ENCODE measurements at places on chromosomes 13 and 19.

DNA sequence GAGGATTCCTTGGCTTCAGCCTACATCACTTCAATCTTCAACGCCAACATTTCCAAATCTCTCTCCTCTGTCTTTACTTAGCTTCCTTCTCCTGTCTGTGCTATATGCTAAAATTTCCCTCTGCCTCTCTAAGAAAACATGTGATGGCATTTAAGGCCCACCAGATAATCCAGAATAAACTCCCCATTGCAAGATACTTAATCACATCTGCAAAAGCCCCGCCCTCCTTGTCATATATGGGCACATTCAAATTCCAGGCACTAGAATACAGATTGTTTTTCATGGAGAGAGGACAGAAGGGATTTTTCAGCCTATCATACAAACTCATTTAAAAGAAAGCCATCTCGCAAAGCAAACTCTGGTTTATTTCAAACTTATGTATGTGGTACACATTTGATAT, 16.2 kb downstream of the ARGLU1 start:
- DNase-seq: no peak

DNA sequence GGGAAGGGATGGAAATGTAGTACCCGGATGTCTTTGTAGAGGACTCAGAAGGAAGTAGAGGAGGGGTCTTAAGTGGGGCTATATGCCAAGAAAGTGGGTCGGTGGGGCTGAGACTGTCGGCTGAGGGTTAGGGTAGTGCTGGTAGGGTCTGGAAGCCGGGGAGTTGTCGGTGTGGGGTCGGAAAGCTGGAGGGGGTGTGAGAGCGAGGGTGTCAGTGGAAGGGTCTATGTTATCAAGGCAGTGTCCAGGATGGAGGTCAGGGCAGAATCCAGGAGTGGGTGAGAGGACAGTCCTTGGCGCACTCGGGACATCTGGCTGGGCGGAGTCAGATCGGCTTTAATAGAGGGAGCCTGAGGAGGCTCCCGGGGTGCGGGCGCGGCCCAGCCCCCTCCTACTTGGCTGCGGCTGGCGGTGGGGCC, 1.7 kb downstream of the HSPB6 start:
- no peak for DNase-seq

GRCh38 chr19:38264486-38265212, at the start of gene SPINT2:
Gene SPINT2 (plus strand): TSS chr19:38264573. CDS start chr19:38264893, 320 bp downstream.
- no peak for DNase-seq

DNA sequence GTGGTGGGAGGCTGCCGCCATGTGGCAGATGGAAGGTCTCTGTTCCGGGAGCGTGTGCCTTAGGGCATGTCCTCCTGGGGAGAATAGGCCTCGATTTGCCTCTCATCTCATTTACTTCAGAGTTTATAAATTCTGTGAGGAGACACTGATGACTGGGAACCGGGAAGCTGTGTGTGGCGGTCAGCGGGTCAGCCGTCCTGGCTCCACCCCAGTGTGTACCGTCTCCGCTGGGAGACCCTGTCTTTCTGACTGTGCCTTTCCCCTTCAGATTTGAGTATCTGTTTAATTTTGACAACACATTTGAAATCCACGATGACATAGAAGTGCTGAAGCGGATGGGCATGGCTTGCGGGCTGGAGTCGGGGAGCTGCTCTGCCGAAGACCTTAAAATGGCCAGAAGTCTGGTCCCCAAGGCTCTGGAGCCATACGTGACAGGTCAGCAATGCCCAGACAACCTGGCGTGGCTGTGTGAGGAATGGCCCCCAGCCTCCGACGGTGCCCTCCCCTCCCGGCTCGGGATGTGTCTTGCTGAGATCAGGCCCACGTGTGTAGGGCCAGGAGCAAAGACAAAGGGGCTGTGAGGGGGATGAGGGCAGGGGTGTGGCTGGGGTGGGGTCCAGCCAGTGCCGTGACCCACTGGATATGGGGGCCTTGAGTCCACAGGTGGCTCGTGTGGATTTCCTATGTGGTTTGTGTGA, 21.6 kb downstream of the ATP4B start:
- DNase-seq: no peak

- no peak for DNase-seq
Observed at GRCh38 chr13:29978211-29978610, 127.8 kb upstream of the UBL3 start.

- no peak for DNase-seq
Observed at GRCh38 chr19:49256691-49257090, 68.3 kb downstream of the SLC6A16 start.

DNA sequence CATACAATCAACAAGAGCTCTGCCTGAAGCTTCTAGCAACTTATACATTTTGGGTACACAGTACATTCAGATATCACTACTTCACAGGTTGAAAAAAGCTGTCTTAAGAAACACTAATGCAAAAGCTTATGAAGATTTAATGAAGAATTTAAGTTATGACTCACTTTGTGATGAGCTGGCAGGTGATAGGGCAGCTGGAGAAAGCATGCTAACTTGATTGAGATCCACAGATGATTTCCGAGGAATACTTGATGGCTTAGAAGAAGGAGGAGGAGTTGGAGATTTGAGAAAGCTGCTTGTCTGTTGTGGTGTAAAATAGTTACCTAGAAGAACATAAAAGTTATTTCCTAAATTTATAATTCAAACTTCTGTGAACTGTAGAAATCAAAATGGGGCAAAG, 23.3 kb downstream of the EXOSC8 start:
- DNase-seq: peak; percentile 57

- DNase-seq: no peak
Observed at GRCh38 chr13:26811581-26811980, 51.0 kb upstream of the GPR12 start.

- no peak for DNase-seq
Observed at GRCh38 chr13:54415753-54416366, 1387.2 kb downstream of the OLFM4 start.

Measured in fibroblast of lung (primary cell).